Natural killer cell treated with Interleukin-12 subunit alpha and Interleukin-12 subunit beta and Interleukin-15 and Interleukin-18, amount 100 ng/mL, for 72 hours (primary cell): ENCODE measurements at places on chromosomes 1 and 21. TPM values are rescaled to one million over a fixed set of nuclear protein-coding genes. Genes with fewer than 3 reads are reported as not detected.

The OR2C3 gene
- total RNA-seq: not detected

The ZFYVE9 gene
- 1.1 TPM for total RNA-seq

The ZNF648 gene
- not detected for total RNA-seq

The SLC35D1 gene
- total RNA-seq: 26.6 TPM

The FHAD1 gene
- 0.42 TPM for total RNA-seq

The RNU1-3 gene
- total RNA-seq: 1,591 TPM

The BGLAP gene
- total RNA-seq: 2.3 TPM

The SPATA1 gene
- total RNA-seq: 0.95 TPM

The IL10 gene
- not detected for total RNA-seq

The CFAP74 gene
- total RNA-seq: not detected

The COPA gene
- 231 TPM for total RNA-seq

The SH2D2A gene
- 153 TPM for total RNA-seq

The BTG3 gene
- 52.2 TPM for total RNA-seq

The FMO1 gene
- total RNA-seq: not detected

The TCHH gene
- total RNA-seq: not detected

The RASSF5 gene
- 178 TPM for total RNA-seq

The TDRD5 gene
- not detected for total RNA-seq

The ZNF436 gene
- 4.7 TPM for total RNA-seq

The RIPK4 gene
- total RNA-seq: 0.11 TPM

The BTG2 gene
- 157 TPM for total RNA-seq

The PDC gene
- total RNA-seq: not detected

The LCE2A gene
- total RNA-seq: not detected

The TMCO2 gene
- not detected for total RNA-seq

The LCE6A gene
- not detected for total RNA-seq

The ADAMTS5 gene
- not detected for total RNA-seq

The FAM177B gene
- total RNA-seq: 0.98 TPM

The LCE1E gene
- not detected for total RNA-seq

The DNAH14 gene
- 1.7 TPM for total RNA-seq

The S100A3 gene
- not detected for total RNA-seq

The CYB5RL gene
- total RNA-seq: 12.0 TPM

The ZNF683 gene
- not detected for total RNA-seq

The NMNAT2 gene
- total RNA-seq: not detected

The FLG2 gene
- total RNA-seq: not detected

The OR2L3 gene
- not detected for total RNA-seq

The OR14C36 gene
- not detected for total RNA-seq

The ACTN2 gene
- not detected for total RNA-seq

The GPR61 gene
- total RNA-seq: not detected

The CYP4A22 gene
- total RNA-seq: not detected

The LHX4 gene
- not detected for total RNA-seq

The TRABD2B gene
- total RNA-seq: not detected

The GJB5 gene
- not detected for total RNA-seq

The BLZF1 gene
- total RNA-seq: 13.9 TPM

The BRINP2 gene
- not detected for total RNA-seq

The MFAP2 gene
- total RNA-seq: not detected

The KRTAP13-3 gene
- not detected for total RNA-seq

The KCNE2 gene
- not detected for total RNA-seq

The SV2A gene
- 7.4 TPM for total RNA-seq

The ESPN gene
- total RNA-seq: 0.84 TPM

The PDPN gene
- total RNA-seq: not detected

The RAB3B gene
- 0.08 TPM for total RNA-seq
